Glutamatergic neuron (in vitro differentiated cells): ENCODE measurements at places on chromosomes 13 and 19.

DNA sequence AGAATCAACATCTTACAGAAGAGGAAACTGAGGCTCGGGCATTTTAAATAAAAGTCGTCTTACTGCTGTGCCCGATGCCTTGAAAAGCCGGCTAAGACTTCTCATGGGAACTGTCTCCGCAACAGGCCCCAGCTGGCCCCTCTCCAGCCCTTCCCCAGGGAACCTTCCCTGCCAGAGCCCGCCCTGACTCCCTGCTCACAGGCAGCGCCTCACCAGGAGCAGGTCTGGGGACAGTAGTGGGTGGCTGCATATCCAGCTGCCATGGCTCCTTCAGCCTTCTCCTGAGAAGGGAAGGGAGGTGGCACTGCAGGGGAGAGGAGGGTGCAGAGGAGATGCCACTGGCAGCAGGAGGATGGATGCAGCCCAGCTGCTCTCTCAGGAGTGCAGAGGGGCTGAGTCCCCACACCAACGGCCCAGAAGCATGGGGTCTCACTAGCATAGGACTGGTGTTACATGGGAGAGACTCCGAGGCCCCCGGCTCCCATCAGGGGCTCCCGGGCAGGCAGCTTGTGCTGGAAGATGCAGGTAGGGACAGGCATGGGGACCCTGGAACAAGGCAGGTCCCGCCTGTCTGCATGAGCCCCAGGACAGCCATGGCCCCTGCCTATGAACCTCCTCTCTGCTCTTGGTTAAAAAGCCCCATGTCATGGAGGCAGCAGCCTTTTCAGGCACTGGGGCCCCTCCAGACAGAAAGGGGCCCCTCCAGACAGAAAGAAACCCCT is 216.4 kb upstream of the SGCG start:
- no peak overlapping the region for H3K4me3 ChIP-seq
- no peak overlapping the region for H3K27ac ChIP-seq
- peaks cover 2% of the 10 kb centered on the region for H3K27me3 ChIP-seq
- no peaks in the 10 kb centered on the region for H3K4me1 ChIP-seq
- DNase-seq, result peak; percentile 28
- no peaks in the 10 kb centered on the region for H3K36me3 ChIP-seq

- H3K27ac ChIP-seq, result peak overlapping the region; percentile 35
- no peak for DNase-seq
- no peak overlapping the region for H3K4me3 ChIP-seq
These were observed 20.8 kb downstream of the MBNL2 start for GRCh38 chr13:97242755-97243497.

DNA sequence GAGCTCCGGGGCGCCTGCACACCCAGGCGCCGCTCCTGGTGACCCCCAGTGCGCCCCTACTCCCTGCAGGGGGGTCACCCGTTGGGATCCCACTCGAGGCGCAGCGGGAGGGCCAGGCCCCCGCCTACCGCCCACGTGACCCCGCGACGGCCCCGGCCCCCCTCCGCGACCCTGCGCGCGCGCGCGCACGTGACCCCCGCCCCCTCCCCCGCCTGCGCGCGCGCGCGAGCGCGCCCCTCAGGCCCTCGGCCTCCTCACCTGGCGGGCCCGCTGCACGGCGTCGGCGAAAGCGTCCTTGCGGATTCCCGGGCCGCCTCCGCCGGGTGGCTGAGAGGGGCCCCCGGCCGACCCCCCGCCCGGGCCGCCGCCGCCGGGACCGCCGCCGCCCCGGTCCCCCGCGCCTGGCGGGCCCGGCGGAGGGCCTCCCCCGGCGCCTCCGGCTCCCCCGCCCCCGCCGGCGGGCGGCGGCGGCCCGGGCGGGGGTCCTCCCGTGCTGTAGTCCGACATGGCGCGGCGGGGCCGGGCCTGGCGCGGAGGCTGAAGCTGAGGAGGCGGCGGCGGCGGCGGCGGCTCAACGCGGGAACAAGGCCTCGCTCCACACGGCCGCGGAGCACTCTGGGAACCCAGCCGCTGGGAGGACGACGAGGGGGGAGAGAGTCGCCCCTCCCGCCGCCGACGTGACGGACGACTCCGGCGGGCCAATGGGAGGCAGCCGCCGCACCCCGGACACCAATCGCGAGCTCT is at the start of gene KHSRP:
Gene KHSRP (minus strand): TSS at position 617 of the 744 bp plus-strand sequence. CDS start 110 bp downstream, at position 507.
- H3K36me3 ChIP-seq, result no peaks in the 10 kb centered on the region
- H3K27ac ChIP-seq, result peak within 1 kb of the TSS; percentile 90
- DNase-seq, result peak; percentile 53
- peaks cover 11% of the 10 kb centered on the region for H3K27me3 ChIP-seq
- H3K4me3 ChIP-seq, result peak within 1 kb of the TSS; percentile 91

DNA sequence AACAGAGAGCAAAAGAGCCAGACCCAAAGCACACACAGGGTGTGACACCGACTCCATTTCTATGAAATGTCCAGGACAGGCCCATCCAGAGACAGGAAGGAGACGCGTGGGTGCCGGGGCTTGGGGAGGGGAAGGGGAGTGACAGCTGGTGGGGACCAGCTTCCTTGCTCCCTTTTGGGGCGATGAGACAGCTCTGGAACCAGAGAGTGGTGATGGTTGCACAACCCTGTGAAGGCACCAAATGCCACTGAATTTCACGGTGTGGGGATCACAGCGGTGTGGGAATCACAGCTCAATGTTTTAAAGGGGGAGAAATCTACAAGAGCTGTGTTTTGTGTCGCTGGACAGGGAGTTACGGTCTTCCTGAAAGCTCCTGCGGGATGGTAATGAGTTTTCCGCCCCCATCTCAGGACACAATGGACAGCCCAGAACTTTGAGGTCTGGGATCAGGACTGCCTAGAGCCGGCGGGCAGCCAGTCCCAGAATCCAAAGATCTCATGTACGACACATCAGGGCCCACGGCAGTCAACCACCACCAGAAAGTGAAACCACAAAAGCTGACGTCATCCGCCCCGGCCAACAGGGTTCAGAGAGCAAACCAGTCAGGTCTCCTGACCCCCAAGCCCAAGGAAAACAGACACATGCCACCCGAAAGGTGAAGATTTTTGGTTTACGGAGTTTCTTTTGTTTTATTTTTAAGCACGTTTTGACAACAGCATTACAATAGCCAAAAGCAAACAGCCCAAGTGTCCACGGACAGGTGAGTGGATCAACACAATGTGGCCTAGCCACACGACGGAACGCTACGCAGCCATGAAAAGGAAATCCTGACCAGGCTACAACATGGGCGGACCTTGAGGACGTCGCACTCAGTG is 7.3 kb downstream of the SGTA start:
- no peak for DNase-seq
- H3K27ac ChIP-seq, result peak overlapping the region; percentile 95
- H3K4me3 ChIP-seq, result peak overlapping the region; percentile 22
- H3K27me3 ChIP-seq, result peaks cover 6% of the 10 kb centered on the region
- H3K4me1 ChIP-seq, result peaks cover 23% of the 10 kb centered on the region

DNA sequence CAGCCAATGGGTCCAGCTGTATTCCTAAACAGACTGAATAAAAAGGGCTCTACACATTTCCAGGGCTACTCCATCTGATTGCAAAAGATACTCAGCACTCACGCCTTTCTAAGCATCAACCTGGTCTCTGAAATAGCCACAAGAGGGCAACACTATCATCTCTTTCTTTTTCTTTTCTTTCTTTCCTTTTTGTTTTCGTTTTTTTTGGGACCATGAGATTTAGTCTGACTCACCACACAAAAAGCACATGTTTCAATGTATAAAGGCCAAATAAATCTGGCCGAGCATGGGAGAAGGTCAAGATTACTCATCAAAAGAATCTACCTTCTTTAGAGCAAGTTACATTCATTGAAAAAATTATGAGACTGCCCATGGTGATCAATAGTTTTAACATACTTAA is 805.6 kb upstream of the ARGLU1 start:
- H3K4me1 ChIP-seq, result peaks cover 17% of the 10 kb centered on the region
- DNase-seq, result no peak
- no peak overlapping the region for H3K4me3 ChIP-seq
- no peak overlapping the region for H3K27ac ChIP-seq
